ENCODE measurements at places on chromosomes 16 and 17. TPM values are rescaled to one million over a fixed set of nuclear protein-coding genes. Genes with fewer than 3 reads are reported as not detected.

Gene GPT2
- total RNA-seq, result 60.6 TPM

Gene ADAD2
- not detected for total RNA-seq

Gene C16orf86
- total RNA-seq, result 0.54 TPM

Gene HOXB7
- total RNA-seq, result not detected

DNA sequence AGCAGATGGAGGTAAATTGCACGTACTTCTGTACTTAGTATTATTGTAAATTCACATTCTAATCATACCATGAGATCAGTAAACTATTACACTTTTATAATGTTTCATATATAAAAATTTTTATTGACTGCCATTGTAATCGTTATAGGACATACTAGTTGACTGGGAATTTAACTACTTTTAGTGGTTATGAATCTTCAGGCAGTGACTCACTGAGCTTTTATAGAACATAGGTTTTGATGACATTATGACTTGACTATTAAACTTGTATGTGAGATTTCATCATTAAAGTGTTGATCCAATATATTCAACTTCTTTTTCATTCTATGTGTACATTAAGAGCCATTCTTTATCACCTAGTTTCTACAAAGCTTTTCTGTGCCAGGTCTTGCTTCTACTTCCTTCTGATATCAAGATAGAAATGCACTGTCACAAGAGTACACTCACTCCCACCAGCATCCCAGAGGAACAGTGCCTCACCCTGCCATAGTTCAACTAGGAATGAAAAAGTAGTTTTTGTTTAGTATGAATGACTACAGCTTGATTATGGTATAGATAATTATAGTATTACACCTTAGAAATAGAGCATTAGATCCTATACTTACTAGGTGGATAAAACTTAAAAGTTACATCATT is 142.4 kb upstream of the RBL2 start:
- H3K4me1 ChIP-seq, result no peaks in the 10 kb centered on the region
- H3K27ac ChIP-seq, result no peak overlapping the region
- DNase-seq, result no peak
- H3K27me3 ChIP-seq, result no peaks in the 10 kb centered on the region
- peaks cover 98% of the 10 kb centered on the region for H3K36me3 ChIP-seq

- H3K4me1 ChIP-seq, result peaks cover 54% of the 10 kb centered on the region
- H3K36me3 ChIP-seq, result peaks cover 5% of the 10 kb centered on the region
- peak; percentile 88 for DNase-seq
- no peaks in the 10 kb centered on the region for H3K27me3 ChIP-seq
Measured at GRCh38 chr16:72997141-72997542, 50.8 kb downstream of the ZFHX3 start.

- H3K4me1 ChIP-seq, result no peaks in the 10 kb centered on the region
- DNase-seq, result no peak
- H3K27ac ChIP-seq, result no peak overlapping the region
- peaks cover 46% of the 10 kb centered on the region for H3K27me3 ChIP-seq
Measured at GRCh38 chr17:38574712-38575111, 31.0 kb downstream of the SRCIN1 start.

GRCh38 chr16:84718-85406 is 6.8 kb downstream of the MPG start:
- no peak overlapping the region for H3K4me3 ChIP-seq
- peak; percentile 82 for DNase-seq
- peaks cover 51% of the 10 kb centered on the region for H3K36me3 ChIP-seq
- no peaks in the 10 kb centered on the region for H3K27me3 ChIP-seq
- H3K27ac ChIP-seq, result peak overlapping the region; percentile 73

DNA sequence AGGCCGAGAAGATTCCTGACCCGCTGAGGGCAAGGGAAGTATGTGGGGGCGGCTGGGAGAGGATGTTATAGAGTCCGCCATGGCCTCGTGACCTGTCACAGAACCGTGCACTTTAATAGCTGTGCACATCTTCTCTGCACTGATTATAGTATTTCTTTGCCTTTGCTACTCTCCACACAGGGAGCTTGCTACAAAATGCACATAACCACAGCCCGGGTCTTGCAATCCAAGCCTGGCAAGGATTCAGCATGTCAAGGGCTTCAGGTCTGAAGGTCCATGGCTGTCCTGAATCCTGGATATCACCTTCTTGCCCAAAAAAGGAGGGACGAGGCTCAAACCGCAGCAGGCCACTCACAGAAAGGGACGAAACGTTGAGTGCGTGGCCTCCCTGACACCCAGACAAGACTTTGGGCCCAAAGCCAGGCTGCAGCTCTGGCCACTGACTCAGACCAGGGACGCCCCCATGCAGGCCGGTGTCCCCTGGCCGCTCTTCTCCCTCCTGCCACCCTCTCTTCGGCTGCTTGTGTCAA is 43.7 kb downstream of the USP22 start:
- no peak overlapping the region for H3K4me3 ChIP-seq
- no peak overlapping the region for H3K27ac ChIP-seq
- DNase-seq, result no peak

Data from MCF 10A (cell line).